Iris pigment epithelial cell (primary cell): ENCODE measurements at places on chromosomes 12 and 14.

DNA sequence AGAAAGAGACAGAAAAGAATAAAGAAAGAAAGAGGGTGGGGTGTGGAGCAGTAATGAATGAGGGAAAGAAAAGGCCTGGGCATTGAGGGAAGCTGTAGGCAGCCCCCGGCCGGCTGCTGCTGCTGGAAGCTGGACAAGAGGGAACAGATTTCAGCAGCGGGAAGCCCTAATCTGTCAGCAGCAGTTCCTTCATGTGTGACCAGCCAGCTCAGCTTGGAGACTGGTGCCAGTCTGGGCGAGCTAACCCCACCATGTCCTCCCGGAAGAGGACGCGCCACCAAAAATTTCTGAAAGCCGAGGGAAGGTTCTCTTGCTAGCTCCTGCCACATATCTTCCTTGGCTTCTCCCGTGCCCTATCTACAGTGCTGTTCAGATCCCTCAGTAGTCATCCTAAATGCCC is 236.8 kb downstream of the GRIN2B start:
- no peak for DNase-seq

- no peak for DNase-seq
Measured at GRCh38 chr12:55696141-55696540, 11.6 kb downstream of the ITGA7 start.

DNA sequence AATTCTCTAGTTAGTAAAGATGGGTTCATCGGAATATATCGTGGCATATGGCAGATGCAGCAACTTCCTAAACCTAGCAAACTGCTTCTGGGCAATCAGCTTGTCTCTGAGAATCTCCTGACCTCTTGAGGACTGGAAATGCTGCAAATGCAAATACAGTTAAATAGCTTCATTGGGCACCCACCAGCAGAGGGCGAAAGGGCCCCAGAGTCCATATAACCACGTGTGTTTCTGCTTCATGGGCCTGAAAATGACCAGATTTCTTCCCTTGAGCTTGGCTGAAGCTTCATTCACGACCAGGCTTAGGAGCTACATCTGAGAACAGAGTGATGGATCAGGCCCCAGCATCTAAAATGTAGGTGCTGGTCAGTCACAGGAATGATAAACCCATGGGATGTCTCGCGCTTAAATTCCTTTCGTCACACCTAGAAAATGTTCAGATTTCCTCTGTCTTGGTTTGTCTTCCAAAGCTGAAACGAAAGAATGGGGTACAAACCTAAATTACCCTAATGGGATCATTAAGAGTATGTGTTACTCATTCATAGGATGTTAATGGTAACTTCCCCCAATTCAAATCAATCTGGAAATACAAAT is 1482.5 kb upstream of the TMEM132C start:
- DNase-seq, result peak; percentile 24

DNA sequence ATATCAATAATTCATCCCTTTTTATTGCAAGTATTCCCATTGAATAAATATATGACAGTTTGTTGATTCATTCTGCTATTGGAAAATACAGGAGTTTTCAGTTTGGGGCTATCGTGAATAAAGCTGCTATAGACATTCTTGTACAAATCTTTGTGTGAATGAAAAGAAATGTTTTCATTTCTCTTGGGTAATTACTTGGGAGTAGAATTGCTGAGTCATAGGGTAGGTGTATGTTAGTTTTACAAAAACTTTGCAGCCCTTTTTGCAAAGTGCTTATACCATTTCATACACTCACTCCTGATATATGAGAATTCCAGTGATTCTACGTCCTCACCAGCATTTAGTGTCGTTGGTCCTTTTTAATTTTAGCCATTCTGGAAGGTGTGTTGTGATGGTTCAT is 6.9 kb upstream of the PTCSC3 start:
- DNase-seq, result no peak

DNA sequence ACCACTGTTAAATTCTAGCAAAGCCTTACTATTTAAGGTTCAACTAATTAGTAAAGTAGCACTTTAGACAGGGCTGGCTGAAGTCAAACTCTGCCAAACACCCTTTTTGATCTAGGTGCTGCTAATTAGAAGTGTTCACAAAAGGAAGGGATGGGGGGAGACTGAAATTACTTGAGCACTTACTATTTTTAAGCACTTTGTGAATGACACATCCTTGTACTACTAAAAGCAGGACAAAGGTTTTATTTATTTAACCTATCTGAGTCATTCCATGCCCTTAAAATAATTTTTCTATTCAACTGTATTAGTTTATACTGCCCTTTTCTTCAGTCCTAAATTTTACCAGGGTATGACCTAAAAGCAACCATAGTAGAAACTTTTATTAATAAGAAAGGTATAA is 20.1 kb downstream of the MBIP start:
- DNase-seq, result peak; percentile 45

- DNase-seq, result peak; percentile 33
Measured at GRCh38 chr14:91417983-91418386, 365 bp upstream of the CCDC88C start.

GRCh38 chr12:33703221-33703620 is 263.6 kb upstream of the SYT10 start:
- no peak for DNase-seq

DNA sequence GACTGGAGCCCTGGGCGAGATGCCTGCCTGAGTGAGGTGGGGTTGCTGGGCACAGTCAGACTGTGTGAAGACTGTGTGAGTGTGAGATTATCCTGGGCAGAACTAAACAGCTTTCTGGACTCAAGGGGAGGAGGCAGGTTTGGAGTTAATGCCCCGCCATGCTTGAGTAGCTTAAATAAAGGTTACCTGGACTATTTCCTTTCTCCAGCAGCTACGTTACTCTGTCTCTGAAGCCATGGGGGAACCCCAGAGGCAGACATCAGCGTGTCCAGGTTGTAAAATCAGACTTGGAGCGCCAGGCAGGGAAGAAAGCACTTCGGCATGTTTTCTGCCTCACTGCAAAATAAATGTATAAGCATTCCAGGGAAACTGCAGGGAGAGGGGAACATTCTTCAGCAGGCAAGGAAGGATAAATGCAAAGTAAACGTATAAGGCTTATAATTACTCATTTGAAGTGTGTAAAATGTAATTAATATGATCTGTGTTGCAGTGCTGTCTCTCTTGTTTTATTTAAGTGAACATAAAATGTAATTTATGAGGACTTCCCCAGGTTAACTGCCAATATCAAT is 129.7 kb downstream of the CHST11 start:
- DNase-seq, result no peak
